Renal cortical epithelial cell (primary cell): ENCODE measurements at places on chromosomes 12 and 14.

GRCh38 chr14:102508410-102508773, 1.2 kb downstream of the ANKRD9 start:
- DNase-seq = no peak

GRCh38 chr12:13218641-13219040, 22.1 kb downstream of the EMP1 start:
- DNase-seq = no peak

DNA sequence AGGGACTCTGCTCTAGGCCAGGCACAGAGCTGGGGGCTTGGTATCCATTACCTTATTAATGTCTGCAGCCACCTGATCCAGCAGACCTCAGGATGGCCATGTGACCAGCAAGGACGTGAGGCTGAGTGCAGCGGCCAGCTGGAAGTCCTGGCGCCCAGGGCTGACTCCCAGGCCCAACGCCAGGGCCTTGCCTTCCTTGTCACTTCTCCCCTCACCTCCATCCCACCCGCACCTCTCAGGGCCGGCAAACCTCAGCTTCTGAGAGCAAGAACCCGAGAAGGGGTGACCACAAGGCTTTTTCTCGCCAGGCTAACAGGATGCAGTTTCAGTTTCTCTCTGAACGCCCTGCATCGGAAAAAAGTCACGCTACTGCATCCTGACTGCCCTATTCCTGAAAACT, 15.4 kb downstream of the RAB35 start:
- no peak for DNase-seq

GRCh38 chr14:64880221-64881121, 764 bp upstream of the SPTB start:
- no peak for DNase-seq

- DNase-seq = peak; percentile 57
Measured at GRCh38 chr12:1758887-1759286, 61.5 kb upstream of the LRTM2 start.

DNA sequence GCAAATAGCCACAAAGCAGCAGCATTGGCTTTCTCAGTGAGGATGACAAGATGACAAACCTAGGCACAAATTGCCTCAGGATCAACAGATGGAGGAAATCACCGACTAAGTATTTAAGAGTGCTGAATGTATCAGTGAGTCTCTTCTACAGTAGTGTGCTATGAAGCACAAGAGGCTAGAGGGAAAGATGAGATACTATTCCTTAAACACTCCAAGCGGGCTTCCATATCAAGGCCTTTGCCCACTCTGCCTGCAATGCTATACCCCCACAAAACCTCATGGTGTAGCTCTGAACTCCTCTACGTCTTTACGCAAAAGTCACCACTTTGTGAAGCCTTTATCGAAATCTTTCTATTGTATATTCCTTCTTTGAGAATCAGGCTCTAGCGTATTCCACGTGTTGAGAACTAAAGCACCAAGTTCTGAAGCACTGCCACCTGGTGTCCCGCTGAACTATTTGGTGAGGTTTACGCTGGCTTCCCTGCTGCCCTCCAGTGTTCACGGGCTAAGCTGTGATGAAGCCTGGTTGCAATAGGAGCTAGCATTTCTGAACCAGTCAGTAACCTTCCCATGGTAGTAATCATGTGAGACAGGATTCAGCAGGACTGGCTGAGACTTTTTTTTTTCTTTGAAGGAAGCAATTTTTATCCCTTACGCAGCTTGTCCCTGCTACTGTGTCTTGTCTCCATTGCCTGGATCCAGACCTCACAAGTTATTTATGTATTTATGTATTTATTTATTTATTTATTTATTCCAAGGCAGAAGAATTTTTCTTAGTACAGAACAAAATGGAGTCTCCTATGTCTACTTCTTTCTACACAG, 426.5 kb upstream of the OR4E1 start:
- peak; percentile 76 for DNase-seq

- no peak for DNase-seq
Measured at GRCh38 chr12:52149651-52150241, 42.1 kb downstream of the KRT80 start.

DNA sequence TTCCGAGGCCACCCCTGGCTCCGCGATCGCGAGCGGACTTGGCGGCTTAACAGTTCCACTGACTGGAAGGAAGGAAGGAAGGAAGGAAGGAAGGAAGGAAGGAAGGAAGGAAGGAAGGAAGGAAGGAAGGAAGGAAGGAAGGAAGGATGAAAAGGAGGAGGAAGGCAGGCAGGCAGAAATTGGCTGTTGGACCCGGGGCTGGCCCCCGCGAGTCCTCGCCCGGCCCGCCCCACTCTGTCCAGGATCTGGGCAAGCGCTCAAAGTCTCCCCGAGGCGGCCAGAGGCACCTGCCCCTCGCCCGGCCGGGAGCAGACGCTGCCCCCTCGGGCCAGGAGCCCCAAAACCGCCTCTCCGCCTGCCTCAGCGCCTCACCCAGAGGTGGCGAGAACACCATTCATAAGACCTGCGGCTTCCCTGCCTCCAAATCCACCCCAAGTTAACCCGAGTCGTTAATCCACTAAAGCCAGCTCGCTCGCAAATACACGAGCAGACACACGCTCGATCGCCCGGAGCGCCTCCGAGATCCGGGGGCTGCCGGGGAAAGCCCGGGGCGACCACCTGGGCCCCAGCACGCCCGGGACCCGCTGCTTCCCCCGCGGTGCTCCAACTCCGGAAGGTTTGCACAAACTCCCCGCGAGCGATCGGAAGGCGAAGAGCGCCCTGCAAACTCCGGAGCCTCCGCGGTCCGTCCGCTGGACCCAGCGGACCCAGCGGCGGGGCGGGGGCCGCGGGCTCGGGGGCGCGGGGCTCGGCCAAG, 844 bp downstream of the DPF3 start:
- DNase-seq = no peak

DNA sequence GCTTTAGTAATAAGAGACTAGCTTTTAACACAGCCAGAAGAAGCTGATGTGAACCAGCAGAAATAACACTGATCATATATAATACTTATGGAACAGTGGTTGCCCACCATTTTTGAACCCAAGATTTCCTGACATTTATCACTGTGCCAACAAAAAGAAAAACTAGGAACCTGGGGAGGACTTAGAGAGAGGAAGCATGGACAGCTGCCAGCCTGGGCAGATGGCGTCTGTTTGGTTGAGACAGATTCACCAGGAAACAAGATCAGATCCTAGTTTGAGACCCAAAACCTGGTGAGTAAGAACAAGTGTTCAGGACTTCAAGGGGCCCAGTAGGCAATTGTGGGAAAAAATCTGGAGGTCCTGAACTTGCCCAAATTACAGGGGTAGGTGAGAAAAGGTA, 95.3 kb downstream of the BICD1 start:
- no peak for DNase-seq

DNA sequence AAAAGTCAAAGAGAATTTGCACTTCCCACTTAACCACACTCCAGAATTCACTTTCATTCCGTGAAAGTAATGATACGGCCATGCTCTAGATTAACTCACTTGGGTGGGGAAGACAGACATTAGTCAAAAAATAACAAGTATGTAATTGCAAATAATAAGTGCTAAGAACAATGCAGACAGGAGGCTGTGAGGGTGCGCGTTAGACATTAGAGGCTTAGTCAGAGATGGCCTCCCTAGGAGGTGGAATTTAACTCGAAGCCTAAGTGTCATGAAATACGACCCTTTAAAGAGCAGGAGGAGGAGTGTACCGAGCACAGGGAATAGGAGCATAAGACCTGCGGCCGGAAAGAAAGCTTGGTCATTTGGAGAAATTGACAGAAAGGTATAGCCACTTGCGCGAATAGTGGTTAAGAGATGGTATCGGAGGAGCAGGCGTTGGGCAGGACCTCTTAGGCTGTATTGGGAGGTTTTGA, 628 bp downstream of the SNRPF start:
- DNase-seq = peak; percentile 48

GRCh38 chr12:59597385-59597781, 1.6 kb downstream of the SLC16A7 start:
- peak; percentile 99 for DNase-seq

DNA sequence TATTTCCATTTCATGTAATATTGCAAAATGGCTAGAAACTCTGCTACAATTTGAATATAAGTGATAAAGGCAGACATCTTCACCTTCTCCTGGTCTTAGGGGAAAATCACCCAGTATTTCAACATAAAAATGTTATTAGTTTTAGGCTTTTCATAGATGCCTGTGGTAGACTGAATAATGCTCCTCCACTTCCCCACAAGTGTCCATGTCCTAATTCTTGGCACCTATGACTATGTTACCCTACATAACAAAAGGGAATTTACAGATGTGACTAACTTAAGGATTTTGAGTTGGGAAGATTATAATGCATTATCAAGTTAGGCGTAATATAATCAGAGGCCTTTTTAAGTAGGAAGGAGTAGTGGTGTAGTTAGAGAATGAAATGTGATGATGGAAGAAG, 196.4 kb downstream of the TMTC3 start:
- DNase-seq = no peak

DNA sequence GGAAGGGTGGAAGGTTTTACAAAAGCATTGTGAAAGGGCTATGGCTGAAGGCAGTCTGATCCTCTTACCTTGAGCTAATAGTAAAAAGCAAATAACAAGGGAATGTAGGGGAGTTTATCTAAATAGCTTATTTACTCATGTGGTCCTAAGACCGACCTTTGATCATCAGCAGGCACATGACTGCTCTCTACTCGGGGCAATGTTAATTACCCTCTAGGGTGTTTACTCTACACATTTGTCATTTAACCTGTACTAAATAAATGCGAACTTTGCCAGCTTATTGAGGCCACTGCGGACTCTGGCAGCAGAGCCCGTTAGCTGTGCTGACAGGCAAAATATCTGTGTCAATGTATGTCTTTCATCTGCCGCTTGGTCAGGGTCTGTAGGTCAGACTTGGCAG, 768.3 kb upstream of the ATXN7L3B start:
- no peak for DNase-seq

DNA sequence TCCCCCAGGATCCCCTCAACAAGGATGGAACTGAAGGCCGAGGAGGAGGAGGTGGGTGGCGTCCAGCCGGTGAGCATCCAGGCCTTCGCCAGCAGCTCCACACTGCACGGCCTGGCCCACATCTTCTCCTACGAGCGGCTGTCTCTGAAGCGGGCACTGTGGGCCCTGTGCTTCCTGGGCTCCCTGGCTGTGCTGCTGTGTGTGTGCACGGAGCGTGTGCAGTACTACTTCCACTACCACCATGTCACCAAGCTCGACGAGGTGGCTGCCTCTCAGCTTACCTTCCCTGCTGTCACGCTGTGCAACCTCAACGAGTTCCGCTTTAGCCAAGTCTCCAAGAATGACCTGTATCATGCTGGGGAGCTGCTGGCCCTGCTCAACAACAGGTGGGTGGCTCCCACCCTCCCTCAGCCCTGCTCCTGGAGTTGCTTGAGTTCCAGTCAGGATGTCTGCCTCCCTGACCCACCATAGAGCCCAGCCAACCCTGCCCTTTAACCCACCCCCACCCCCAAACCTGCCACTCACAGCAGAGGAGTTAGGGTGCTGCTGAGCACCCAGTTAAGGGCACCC, 1.4 kb downstream of the ASIC1 start:
- DNase-seq = no peak

DNA sequence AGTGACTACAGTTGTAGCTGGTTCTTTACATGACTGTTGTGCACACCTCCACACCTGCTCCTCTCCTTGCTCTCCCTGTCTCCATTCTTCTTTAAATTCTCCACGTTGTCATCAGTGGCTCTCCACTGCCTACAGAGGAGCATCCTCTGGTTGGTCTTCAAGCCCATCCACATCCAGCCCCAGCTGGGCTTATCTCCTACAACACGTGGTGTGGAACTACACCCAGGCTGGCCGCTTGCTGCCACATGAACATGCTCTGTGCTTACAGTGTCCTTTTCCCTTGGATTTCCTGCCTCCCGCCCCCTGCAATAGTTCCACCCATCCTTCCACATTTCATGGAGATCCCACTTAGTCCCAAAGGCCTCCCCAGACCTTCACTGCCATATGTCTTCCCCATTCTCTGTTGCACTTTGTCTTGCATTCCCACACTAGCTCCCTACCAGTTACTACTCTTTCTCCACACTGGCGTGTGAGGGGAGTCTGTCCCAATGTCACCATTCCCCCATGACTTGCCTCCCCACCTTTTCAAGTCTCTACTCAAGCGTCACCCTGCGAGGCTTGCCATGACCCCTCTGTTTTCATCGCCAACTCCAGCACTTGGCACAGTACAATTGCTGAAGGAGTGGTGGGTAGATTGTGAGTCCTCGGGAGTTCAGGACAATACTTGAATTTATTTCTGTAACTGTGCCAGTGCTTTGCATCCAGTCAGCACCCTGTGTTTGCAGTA, 9.8 kb upstream of the MCRS1 start:
- no peak for DNase-seq

- no peak for DNase-seq
Measured at GRCh38 chr12:1881301-1881700, 37.2 kb downstream of the CACNA2D4 start.

GRCh38 chr12:109512608-109513007, 35.2 kb downstream of the UBE3B start:
- no peak for DNase-seq

DNA sequence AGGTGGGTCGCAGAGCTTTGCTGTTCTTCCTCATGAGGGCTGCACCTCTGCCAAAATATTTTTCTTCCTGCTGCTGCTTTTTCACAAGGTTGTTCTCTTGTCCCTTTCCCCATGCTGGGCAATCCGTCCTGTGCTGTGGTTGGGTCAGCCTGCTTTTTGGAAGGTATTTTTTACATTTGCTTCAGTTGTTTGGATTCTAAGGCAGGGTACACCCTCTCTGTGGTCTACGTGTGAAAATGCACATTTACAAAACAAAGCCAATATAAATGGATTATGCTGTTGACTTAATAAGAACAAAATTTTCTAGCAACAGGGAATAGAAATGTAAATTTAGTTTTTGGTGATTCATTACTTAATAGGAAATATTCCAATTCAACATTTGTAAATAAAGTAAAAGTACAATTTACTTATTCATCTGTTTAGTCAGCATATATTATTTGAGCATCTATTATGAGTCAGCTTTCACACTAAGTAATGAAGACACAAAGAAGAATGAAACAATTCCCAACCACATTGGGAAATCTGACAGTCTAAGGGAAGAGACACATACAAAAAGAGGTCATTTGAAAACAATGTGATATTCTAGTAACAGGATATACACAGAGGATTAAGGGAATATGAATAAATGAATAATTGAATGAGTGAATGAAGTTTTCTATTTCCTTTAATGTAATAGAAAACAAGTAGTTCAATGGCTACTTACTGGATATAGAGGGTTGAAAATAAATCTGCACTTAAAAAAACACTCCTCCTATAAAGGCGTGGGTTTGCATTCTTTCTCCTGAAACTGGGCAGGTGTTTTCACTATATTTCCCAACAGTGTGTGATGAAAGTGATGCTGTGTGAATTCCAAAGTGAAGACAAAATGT, 94.6 kb upstream of the PRICKLE1 start:
- peak; percentile 65 for DNase-seq

GRCh38 chr14:68528040-68528687, 264.7 kb downstream of the ZFP36L1 start:
- DNase-seq = peak; percentile 45

GRCh38 chr12:12996209-12996608, 3.9 kb downstream of the HEBP1 start:
- DNase-seq = no peak
